Panc1 (cell line): ENCODE measurements at places on chromosomes 6 and 20.

DNA sequence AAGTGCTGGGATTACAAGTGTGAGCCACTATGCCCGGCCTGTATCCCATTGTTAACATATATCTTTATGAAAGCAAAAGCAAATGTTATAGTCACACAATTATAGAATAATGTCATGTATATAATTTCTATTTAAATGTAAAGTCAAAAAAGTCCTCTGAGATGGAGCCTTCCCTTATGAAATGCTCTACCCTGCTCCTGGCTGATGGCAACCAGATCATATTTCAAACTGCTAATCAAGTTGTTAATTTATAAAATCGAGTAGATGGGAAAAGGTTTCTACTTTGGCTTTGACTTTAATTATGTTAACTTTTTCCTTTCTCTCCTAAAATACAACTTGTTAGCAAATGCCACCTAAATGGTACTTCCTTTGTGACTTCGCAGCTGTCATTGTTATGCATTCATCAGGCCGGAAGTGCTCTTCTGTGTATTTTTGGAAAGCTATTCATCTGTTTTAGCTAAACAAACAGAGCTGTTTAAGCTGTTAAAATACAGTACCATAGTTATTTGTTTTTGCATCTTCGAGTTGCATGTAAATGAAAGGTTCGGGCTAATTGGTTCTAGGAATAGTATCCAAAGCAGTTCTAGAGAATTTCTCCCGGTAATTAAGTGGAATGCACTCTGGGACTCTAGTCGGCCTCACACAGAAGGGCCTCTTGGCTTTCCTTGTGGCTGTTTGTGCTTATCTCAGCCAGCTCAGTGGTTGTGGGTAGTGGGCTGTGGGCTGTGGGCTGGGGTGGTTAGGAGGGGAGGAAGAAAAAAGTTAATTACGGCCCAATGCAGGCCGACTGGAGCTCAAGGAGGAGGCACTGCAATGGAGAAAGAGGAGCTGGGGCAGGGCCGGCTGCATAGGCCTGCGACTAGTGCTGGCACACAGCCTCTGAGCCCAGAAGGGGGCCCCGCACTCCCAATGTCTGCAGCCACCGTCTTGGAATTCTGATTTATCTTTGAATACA is 34.8 kb downstream of the SLC35D3 start:
- no peak for DNase-seq

DNA sequence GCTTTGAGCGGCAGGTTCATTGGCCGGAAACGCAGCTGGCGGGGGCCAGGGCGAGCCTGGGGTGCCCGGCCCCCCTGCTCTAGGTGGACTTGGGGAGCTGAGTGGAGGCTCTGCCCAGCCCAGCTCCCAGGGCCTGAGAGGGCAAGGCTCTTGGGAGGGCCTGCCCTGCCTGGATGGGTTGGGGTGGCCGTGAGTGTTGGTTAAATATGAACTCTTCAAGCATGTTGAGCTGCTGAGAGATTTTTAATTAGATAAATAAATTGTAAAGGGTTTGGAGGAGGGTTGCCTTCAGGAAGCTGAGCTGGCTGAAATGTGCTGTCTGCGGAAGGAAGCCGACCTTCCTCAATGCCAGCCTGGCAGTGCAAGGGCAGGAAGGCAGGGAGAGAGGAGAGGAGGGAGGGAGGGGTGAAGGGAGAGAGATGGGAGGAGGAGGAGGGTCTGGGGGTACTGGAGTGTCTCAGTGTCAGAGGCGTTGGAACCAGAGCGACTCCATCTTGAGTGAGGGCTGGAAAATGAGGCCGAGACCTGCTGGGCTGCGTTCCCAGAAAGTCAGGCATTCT is 39.4 kb upstream of the PMEPA1 start:
- no peak for DNase-seq

- no peak for DNase-seq
Observed at GRCh38 chr6:42366999-42367352, 84.8 kb downstream of the TRERF1 start.

DNA sequence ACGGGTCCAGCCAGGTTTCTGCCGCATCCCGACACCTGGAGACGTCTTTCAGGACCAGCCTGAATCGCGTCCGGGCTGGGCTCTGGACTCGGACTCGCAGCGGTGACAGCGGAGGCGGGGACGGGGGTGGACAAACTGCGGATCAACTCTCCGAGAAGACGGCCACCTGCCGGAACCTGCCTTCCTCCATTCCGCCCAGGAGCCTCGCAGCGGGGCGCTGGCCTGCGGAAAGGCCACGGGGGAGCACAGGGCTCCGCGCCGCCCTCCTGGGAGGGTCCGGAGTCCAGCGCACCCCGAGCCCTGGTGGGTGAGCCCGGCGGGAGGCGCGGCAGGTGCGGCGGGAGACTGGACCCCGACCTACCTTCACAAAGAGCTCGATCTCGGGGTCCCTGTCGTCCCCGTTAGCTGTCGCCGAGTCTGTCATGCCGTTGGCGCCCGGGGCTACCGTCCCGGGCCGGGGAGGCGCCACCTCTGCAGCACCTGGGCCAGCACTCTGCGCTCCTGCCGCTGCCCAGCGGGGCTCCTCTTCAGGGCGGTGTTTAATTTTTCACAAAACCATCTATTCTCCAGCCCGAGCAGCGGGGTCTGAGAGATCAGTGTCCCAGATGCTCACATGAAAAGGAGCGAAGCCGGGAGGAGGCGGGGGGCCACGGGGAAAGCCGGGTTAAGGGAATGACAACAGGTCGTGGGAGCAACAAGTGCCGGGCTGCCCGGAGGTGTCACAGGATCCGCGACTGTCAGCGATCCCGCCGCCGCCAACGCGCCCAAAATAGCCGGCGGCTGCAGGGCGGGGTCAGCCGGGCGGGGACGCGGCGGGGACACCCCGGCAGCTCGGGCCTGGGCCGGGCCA is at the start of gene CLIC5:
Gene CLIC5 (minus strand): TSS at position 742 of the 850 bp plus-strand sequence. CDS start 318 bp downstream, at position 424.
- no peak for DNase-seq

DNA sequence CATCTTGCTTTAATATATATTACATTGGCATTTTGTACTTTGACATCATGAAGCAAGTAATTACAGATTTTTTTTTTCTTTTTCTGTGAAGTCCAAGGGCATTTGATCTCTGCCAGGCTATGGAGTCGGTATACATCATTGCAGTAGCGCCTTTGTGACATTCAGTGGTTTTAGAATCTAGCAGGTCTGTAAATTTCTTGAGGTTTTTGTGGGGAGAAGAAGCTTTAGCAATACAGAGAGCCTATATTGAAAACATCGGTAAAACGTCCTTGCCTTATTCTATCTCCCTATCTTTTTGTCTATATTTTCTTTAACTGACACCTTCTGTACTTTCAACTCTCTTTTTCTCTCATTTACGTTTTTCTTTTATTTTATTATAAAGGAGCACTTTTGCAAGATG is 47.2 kb downstream of the DUSP22 start:
- DNase-seq = no peak

- DNase-seq = no peak
Observed at GRCh38 chr20:2236256-2236655, 59.5 kb upstream of the TGM3 start.
